ENCODE measurements at places on chromosomes 1 and 21.

DNA sequence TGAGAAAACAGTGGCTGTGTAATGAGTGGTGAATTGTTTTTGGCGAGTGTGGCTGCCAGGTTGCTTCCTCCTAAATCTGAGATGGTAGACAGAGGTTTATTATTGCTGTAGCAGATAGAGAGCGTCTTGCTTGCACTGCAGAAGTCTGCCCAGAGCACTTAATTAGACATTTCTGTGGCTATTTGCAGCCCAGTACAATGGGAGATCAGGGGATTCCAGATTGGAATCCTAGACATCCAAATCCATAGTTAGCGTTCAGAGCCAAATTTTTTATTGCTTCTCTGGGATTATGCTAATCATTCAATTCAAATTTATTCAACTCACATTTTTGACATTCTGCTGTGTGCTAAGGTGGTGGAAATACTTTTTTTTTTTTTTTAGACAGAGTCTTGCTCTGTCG, 30.0 kb downstream of the KIF26B start:
- no peak for DNase-seq

- DNase-seq, result no peak
Observed at GRCh38 chr1:224180783-224181452, 2.1 kb upstream of the DEGS1 start.

DNA sequence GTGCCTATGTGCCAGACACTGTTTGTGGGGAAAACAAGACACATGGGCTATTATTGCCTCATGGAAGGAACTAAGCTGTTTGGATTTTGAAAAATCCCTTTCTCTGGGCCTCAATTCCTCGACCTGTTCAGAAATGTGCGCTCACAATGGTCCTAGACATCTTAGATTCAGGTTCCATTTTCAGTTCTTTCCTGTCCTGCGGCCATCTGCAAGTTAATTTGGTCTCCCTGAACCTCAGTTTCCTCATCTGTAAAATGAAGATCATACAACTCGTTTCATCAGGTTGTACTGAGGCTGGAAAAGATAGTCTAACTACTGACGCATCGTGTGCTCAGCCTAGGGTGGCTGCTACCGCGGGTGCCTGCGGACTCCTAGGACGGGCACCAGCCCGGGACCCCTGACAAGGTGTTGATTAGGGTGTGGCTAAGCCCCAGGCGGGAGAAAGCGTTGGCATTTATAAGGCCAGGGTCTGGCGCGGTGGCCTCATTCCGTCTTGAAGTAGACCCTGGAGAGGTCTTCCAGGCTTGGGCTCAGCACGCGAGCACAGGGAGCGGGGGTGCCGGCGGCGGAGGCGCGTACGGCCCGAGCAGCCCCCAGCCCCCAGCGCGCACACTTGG, 493 bp upstream of the ELOA start:
- peak; percentile 32 for DNase-seq

DNA sequence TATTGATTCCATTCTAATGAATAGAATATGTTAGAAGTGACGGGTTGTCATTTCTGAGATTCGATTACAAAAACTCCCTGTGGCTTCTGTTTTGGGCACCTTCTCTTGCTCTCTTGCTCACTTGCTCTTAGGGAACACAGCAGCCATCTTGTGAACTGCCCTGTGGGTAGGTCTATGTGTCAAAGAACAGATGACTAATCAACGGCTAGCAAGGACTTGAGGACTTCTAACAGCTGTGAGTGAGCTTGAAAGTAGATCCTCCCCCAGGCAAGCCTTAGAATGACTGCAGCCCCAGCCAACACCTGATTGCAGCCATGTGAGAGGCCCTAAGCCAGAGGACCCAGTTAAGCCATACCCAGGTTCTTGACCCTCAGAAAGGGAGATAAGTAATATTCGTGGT, 49.3 kb downstream of the AZIN2 start:
- DNase-seq, result no peak

- no peak for DNase-seq
Observed at GRCh38 chr1:111987502-111987901, 2.0 kb downstream of the KCND3 start.

GRCh38 chr1:222923506-222923905, 108.7 kb downstream of the DISP1 start:
- DNase-seq, result no peak

- no peak for DNase-seq
Observed at GRCh38 chr21:39051588-39051949, 131.7 kb downstream of the PSMG1 start.

DNA sequence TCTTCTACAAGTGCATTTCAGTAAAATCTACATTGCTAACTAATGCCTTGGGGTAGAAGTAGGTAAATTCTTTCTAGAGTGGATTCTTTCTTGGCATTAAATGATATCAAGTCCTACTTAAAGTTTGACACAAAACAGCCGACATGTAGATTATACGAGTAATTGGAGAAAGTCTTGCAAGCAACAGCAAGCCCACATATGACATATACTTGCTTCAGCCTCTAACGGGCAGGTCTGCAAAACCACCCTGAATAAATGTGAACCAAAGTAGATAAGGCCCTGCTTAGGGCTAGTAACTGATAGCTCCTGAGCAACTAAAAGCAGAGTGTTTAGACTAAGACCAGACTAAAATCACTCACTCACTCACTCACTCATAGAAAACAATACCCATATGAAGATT, 203.2 kb downstream of the LTN1 start:
- no peak for DNase-seq

- DNase-seq, result no peak
Observed at GRCh38 chr1:62599044-62599443, 1.7 kb downstream of the ANGPTL3 start.

GRCh38 chr1:10519016-10519417, 44.3 kb downstream of the PEX14 start:
- DNase-seq, result no peak

- DNase-seq, result peak; percentile 83
Observed at GRCh38 chr1:39898648-39899603, 2.8 kb downstream of the MYCL start.

GRCh38 chr1:200794506-200795065, 55.9 kb downstream of the CAMSAP2 start:
- DNase-seq, result no peak

GRCh38 chr1:160338580-160338979, 4.5 kb downstream of the COPA start:
- DNase-seq, result no peak

- peak; percentile 85 for DNase-seq
Observed at GRCh38 chr1:150558761-150559655, 9.8 kb downstream of the ADAMTSL4 start.

- no peak for DNase-seq
Observed at GRCh38 chr1:68623700-68624099, 126.8 kb upstream of the DEPDC1 start.

- DNase-seq, result no peak
Observed at GRCh38 chr1:17186216-17186909, 18.6 kb upstream of the PADI1 start.

- no peak for DNase-seq
Observed at GRCh38 chr1:41882068-41882477, 36.6 kb downstream of the HIVEP3 start.

- DNase-seq, result no peak
Observed at GRCh38 chr1:118954301-118954905, 33.7 kb downstream of the TBX15 start.

GRCh38 chr1:184472136-184472535, 85.3 kb downstream of the C1orf21 start:
- no peak for DNase-seq

DNA sequence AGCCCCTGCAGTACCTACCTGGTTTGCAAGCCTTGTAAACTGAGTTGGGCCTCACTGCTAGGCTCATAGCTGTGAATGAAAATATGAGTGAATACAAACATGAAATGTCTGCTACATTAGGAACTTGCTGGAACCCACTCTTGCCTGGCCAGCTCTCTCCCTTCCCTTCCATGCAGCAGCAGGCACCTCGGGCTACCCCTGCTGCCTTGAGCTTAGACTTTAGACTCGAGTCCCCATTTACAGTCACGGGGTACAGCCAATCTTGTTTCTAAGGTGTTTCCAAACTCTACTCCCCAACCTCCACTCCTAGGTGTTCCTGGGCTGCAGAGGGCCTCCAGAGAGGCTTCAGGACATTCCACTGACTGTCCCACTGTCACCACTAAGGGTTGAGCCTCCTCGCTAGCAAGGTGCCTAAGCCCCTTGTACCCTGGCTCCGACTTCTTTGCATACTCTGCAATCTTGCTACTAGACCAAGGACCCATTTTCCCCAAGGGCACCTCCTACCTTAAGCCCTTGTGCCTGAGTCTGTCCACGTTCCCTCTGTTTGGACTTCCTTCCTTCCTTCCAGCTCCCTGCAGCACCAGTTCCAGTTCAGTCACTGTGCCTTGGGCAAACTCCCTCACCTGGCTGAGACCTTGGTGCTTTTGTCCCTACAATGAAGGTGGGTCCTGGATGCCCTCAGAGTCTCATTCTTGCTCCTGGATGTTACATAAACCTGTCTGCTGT, 36.9 kb downstream of the CDK18 start:
- DNase-seq, result no peak
